Cardiac muscle cell (in vitro differentiated cells and primary cell): ENCODE measurements at places on chromosomes 1 and 21. TPM values are rescaled to one million over a fixed set of nuclear protein-coding genes. Genes with fewer than 3 reads are reported as not detected.

VN1R5 gene
- not detected in 2 replicates for polyA plus RNA-seq

CEP350 gene
- polyA plus RNA-seq, result 24.9 and 31.6 TPM in 2 replicates

SMIM11 gene
- 7.3 and 11.0 TPM in 2 replicates for polyA plus RNA-seq

IL19 gene
- not detected in 2 replicates for polyA plus RNA-seq
